Motor neuron (in vitro differentiated cells): ENCODE measurements at places on chromosomes 13 and 19. TPM values are rescaled to one million over a fixed set of nuclear protein-coding genes. Genes with fewer than 3 reads are reported as not detected.

Gene PEG3
- total RNA-seq: 0.15 and 0.16 TPM in 2 replicates

- no peak for ATAC-seq
Measured at GRCh38 chr13:22757530-22758120, 423.2 kb upstream of the SGCG start.

- peak; percentile 92 for ATAC-seq
Measured at GRCh38 chr19:29450812-29451211, 75.0 kb upstream of the VSTM2B start.

- ATAC-seq: peak; percentile 83
Measured at GRCh38 chr13:97433727-97434396, at the start of gene RAP2A. Gene RAP2A (plus strand): TSS chr13:97434169. CDS start chr13:97434471, 302 bp downstream.

Gene NKPD1
- total RNA-seq: 0.41 and 0.50 TPM in 2 replicates

Gene B3GNT8
- total RNA-seq: 3.0 and 3.1 TPM in 2 replicates

DNA sequence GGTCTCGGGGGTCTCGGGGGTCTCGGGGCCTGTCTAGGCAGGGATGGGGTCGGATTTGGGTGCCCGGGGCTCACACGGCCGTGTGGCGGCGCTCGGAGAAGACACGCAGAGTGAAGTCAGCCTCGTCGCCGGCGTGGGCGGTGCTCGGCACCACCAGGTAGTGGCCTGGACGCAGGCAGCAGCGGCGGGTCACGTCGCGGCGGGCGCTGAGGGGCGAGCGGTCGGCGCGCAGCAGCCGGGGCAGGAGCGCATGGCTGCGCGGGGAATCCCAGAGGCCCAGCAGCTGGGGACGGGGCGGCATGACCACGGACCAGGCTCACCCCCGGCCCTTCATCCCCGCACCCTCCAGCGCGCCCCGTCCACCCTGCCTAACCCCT is 8.2 kb downstream of the CAPN12 start:
- ATAC-seq: peak; percentile 61

DNA sequence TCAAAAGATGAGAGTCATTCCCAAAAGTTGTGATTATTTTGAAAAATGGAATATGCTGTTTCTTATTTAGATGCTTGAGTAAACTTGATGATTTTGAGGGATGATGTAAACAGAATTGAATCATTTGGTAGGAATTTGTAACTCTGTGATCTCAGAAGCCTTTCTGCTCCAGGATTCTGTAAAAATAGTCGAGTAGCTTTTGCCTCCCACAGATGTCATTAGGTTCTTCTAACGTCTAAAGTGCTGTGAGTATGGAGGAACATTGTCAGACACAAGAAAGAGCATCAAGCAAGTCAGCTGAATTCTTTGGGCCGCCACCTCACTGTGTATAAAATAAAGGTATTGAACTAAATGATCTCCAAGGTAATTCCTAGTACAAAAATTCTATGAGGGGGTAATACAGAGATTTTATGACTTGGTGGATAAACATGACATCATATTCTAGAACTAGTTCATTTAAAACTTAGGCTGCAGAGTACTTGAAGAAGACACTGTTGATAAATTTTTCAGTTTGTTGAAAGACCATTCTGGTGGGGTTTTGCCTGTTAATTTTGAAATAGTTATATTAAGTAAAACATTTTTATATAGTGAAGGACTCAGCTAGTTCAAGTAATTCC is 1.4 kb upstream of the GPR183 start:
- ATAC-seq: no peak

Gene AP1M2
- 0.81 and 2.6 TPM in 2 replicates for total RNA-seq

Gene ZNF331
- 8.7 and 9.9 TPM in 2 replicates for total RNA-seq

DNA sequence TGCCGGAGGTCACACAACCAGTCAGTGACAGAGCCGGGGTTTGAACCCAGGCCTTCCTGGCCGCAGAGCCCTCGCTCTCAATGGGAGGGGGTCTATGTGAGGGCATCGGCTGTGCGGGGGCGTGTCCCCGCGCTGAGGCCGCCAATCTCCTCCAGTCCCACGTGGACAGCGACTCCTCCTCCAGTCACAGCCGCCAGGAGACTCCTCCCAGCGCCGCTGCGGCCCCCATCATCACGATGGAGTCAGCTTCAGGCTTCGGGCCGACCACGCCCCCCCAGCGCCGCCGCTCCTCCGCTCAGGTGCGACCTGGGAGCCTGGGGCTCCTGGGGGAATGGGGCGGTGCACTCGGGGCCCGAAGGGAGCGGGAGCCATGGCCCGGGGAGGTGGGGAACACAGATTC is 6.0 kb downstream of the SPRED3 start:
- ATAC-seq: peak; percentile 75

DNA sequence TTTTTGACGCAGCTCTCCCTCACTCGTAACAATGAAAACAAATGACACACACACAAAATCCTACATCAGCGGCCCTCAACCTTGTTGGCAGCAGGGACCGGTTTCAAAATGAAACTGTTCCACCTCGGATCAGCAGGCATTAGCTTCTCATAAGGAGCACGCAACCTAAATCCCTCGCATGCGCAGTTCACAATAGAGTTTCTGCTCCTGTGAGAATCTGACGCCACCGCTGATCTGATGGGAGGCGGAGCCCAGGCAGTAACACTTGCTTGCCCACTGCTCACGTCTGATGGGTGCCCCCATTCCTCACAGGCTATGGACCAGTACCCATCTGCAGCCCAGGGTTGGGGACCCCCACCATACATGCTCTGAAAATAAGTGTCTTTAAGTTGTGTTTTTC is 43.4 kb downstream of the DHRS12 start:
- ATAC-seq: no peak

DNA sequence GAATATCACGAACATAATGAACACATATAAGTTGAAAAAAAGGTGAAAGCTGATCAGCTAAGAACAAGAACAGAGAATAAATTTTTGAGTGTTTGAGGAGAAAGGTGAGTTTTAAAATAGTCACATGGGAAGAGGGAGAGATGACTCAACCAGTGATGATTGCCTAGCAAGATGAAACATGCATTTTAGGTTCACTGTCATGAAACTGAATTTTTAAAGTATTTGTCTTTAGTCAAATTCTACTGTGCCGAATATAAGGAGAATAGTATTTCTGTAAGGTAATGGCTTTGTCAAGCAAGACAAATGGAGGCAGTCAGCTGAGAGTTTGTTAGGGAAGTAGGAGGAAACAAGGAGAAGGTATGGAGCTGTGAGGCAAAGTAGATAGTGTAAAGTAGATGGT is 2557.4 kb downstream of the PCDH9 start:
- no peak for ATAC-seq

DNA sequence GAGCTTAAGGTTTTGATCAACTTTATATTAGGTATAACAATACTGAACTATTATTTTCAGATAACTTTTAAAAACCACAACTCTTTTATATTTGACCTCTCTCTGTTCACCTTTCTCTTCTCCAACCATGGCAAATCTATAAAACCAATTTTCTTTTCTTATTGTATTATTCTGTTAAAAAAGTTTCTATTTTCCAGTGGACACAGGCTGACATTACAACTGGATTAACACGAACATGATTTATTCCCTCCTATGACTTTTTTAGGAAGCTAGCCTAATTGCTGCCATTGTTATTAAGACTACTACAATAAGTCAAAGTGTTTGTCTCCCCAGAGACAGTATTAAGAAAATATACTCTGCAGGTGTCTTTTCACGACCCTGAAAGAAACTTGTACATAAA is 2291.1 kb upstream of the PCDH20 start:
- ATAC-seq: no peak

DNA sequence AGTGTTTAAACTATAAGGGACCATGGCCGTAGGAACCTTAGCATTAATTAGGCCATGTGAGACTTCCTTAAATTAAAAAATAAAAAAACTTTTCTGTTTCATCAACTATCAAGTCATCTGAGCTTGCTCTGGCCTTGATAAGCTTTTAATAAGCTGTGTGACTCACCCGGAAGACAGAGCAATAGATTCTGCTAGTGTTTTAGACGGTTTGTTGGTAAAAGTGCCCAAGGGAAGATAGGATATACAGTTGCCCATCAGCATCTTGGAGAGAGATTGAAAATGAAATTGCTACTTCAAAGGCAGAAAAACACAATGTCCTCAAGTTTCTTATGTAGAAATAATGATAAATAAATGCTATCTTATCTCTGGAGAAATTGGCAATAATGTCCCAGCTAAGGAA is 31.2 kb upstream of the RCBTB2 start:
- ATAC-seq: no peak

GRCh38 chr13:50016444-50016843 is 1.2 kb downstream of the KCNRG start:
- no peak for ATAC-seq

DNA sequence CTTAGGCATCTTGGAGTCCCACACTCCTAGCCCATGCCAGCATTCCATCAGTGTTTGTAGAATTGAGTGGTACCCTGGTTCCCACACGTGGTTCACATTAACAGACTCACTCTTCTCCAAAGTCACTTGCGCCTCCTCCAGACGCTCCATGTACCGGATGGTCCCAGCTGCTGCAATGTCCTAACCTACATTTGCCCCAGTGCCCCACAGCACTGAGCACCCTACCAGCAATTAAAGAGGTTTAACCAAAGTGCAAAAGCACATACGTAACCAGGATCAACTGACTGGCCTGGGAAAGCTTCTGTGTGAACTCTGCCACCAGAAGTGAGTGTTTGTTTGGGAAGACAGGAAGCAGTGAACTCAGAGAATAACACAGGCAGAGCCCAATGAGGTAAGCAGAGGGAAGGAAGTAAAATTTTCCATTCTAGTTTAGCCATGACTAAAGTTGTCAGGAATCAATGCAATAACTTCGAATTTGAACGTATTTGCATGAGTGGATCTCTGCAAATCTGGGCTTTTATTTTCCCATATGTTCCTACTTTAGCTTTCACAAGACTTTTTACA is 7.3 kb upstream of the MEDAG start:
- ATAC-seq: peak; percentile 86

Gene SIGLEC9
- total RNA-seq: not detected in 2 replicates

DNA sequence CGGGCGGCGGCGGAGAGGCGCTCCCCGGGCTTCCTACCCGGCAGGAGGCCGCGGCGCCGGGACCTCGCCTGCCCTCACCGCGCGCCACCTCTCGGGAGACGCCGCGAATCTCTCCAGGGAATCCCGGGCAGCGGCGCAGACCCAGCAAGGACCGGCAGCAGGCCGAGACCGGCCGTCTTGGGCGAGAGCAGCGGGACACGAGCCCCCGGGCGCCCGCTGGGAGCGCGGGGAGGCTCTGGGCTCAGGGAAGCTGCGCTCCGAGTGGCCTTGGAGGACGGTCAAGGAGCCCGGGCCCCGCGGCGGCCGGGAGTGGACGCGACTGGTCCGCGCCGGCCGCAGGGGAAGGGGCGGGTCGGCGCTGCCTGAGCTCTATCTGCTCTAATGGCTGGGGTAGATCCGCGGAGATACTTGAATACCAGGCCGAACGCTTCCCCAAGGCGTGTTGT is 14.7 kb downstream of the CDX2 start:
- peak; percentile 41 for ATAC-seq

- no peak for ATAC-seq
Measured at GRCh38 chr19:13206587-13206986, 56.4 kb downstream of the IER2 start.

- ATAC-seq: no peak
Measured at GRCh38 chr13:46605825-46606554, 53.0 kb downstream of the LRCH1 start.

GRCh38 chr19:38684862-38685665 is 37.6 kb downstream of the ACTN4 start:
- ATAC-seq: no peak

- no peak for ATAC-seq
Measured at GRCh38 chr19:30682146-30682998, 310.2 kb downstream of the ZNF536 start.

- no peak for ATAC-seq
Measured at GRCh38 chr13:44230736-44231135, 142.9 kb upstream of the SERP2 start.

DNA sequence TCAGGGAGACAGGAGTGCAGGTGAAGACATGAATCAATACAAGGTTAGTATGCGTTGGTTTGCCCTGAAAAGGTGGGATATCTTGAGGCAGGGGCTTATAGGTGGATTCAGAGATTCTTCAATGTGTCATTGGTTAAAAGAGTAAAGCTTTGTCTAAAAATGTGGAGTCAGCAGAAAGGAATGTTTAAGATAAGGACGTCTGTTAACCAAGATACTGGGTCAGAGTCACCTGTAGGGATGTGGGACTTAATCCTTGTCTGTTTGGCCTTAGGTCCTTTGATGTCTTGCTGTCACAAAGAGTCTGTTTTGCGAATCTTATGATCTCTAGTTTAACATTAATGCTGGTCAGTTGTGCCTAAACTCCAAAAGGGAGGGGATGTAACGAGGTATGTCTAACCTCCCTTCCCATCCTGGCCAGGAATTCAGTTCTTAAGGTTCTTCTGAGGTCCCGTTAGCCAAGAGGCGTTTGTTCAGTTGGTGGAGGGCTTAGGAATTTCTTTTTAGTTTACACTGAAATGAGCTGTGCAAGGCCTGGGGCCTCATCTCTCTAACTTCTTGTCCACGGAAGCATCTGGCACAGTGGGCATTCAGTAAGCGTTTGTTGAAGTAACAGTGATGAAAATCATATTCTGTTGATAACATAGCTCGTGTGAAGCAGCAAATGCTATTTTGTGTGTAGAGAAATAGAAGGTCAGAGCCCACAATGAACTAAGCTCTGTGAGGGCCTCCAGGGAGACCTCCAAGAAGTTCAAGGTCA is 96.2 kb upstream of the RNF113B start:
- ATAC-seq: no peak

Gene POP4
- total RNA-seq: 44.4 and 48.6 TPM in 2 replicates

Gene ZNF763
- total RNA-seq: 5.5 and 6.8 TPM in 2 replicates

DNA sequence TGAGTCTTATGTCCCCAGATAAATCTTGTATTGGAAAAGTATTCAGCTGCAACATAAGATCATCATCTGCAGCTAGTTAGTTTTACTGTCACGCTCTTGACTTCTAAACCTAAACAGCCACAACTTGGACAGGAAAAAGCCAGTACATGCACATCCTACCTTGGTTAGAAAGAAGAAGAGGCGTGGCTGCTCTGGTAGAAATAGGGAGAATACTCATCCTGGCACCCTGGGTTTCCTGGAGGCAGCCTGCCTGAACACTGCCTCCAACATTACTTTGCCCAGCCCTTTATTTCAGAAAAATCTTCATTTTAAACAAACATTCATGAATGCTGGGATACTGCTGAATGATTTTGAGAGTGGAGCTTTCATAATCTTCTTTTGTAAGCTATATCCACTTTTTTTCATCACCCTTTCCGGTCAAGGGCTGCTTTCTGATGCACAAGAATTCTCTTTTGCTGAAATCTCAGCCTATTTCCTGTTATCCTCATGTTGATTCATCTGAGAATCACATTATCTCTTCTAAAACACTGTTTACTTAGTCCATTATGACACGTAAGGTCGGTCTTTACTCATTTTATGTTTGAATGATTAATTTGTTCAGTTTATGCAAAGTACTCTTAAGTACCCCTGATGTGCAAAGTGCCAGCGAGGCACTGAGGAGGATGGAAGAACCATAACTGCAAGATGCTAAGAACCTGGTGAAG is 55.2 kb downstream of the STARD13 start:
- ATAC-seq: peak; percentile 15

Gene WDR18
- total RNA-seq: 33.2 and 39.5 TPM in 2 replicates

DNA sequence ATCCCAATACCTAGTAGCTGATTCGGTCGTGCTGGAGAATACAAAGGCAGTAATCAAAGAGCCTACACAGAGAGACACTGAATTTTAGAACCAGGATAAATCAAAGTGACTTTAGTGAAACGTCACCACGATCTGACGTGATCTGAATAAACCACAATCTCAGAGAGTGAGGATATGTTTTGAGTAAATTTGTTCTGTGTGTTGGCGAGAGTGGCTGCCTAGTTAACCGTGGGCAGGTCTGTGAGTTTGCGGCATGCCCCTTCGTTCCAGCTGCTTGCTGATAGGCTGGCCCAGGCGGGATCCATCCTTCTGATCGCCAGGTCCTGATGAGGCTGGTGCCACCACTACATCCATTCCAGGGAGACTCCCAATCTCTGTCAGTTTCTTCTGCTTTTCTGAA is 40.4 kb downstream of the LRCH1 start:
- no peak for ATAC-seq

Gene ZNF524
- 8.0 TPM in 2 replicates for total RNA-seq

- peak; percentile 2 for ATAC-seq
Measured at GRCh38 chr19:51689751-51690453, 3.2 kb upstream of the SPACA6 start.
